NAMALWA (cell line): ENCODE measurements at places on chromosomes 3 and 15.
A peak's percentile ranks its signal among the peaks of the same experiment; 100 is the strongest.

DNA sequence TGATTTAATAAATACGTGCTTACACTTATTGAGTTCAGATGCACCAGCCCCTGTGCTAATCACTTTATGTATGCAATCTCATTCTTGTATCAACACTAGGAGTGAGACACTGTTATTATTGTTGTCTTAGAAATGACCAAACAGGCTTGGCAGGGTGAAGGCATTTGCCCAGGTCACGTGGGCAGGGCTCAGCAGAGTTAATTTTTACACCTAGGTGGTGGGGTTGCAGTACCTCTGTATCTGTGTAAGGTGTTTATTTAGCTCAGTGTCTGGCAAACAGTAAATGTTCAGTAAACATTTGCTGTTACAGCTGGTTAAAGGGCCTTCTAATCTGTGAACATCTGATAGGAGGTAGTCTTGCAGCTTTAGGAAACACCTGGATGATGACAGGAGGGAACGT, 200.0 kb downstream of the CACNA2D3 start:
- DNase-seq: no peak

GRCh38 chr3:32597656-32598055, 27.0 kb upstream of the DYNC1LI1 start:
- DNase-seq: no peak

GRCh38 chr3:151382671-151383070, 1.9 kb downstream of the P2RY12 start:
- DNase-seq: peak; percentile 46

GRCh38 chr3:195151866-195152541, 119.0 kb downstream of the XXYLT1 start:
- DNase-seq: no peak

DNA sequence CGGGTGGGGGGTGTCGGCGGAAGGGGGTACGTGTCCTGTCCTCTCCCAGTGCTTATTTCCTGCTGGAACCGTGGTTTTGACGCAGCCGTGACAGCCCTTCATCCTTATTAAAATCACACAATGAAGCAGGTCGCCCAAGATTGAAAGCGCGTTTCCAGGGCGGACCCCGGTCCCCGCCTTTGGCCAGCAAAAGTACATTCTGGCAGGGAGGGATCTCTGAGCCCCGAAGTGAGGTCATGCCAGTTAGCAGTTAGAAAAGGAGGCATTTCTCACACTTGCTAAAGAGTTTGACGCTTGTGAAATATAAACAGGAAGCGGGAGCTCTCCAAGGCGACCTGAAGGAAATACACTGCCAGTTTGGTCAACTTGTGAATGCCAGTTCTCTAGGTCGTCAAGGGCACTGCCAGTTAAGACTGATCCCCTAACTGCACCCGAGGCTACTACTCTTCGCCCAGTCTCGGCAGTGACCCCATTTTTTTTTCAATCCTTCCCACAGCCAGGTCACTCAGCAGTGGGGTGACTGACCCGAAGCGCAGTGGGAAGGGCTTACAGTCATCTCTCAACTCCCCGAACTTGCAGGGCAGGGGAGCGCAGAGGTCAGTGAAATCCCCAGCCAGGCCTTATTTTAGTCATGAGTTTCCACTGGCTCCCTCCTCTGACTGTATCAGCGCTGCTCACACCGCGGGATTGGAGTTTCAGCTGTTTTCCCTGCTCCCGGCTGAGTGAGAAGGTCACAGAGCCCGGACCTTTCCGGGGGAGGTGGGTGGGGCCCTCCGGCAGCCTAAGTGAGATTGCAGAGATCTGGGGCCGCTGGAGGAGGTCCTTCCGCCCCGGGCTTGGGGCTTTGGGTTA, 2.0 kb upstream of the BHLHE40 start:
- peak; percentile 65 for DNase-seq

GRCh38 chr15:89806210-89806558, 8.5 kb downstream of the ANPEP start:
- DNase-seq: no peak

DNA sequence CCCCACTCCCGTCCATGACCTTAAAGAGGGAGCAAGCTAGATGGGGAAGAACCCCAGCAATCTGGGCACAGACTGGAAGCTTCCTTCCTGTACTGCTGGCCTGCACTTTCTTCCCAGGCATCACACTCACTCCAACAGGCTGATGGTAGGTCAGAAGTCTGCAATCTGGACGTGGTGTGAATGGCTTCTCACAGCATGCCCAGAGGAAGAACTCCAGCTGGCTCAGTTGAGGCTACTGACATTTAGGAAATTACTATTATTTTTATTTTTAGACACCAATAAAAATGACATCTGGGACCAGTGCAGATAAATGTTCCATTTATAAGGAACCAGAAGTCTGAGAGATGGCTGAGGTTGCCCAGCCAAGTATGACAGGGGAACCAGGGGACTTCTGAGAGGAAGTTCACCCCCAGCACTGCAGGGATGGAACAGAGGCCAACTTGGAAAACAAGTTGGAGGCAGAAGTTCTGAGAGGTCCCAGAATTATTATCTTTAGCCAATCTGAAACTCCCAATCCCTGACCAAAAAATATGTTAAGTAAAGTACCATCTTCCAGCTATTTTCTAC, 163.8 kb upstream of the CTNNB1 start:
- no peak for DNase-seq

- DNase-seq: peak; percentile 75
Observed at GRCh38 chr3:27483117-27484014, 818 bp downstream of the SLC4A7 start.

- DNase-seq: no peak
Observed at GRCh38 chr3:17091910-17092582, 207.3 kb downstream of the PLCL2 start.

GRCh38 chr3:193552923-193553322, 1.8 kb downstream of the ATP13A4 start:
- no peak for DNase-seq

- no peak for DNase-seq
Observed at GRCh38 chr3:132445817-132446216, 28.5 kb downstream of the DNAJC13 start.

DNA sequence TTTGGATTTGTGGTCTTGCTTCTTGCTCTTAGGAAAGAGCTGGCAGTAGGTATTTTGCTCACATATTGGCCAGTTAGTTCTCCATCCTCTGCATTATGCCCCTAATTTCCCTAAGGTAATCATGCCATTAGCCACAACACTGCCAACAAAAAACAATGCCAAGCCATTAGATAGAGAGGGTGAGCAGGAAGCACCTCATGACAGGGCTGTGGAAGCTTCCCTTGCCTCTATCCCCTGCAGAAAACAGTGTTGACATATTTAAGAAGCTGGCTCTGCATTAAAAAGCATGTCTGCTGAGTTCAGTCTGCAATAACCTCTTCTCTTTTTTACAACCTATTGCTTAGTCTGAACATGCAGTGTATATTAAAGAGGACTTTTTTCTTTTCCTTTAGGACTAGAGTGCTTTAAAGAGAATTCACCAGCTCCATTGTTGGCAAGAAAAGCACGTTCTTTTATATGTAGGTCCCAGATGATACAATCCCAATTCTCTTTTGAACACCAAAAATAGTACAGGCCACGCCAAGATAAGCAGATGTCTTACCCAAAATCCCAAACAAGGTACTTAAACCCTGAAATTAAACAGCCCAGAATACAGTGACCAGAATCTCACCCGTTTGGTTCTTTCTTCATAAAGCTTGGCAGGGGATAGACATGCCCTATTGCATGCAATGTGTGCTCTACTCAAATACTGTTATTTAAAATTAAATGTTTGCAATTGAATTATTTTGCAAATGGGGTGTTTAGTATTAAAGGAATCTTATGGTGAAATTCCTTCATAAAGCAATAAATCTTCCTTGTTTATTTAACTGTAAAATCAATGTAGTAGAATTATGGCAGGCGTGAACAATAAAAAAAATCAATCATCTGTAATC, 93.7 kb upstream of the UBE3A start:
- DNase-seq: no peak

GRCh38 chr15:29021857-29022256, 136.1 kb downstream of the APBA2 start:
- DNase-seq: no peak

GRCh38 chr3:60053526-60054265, 1003.9 kb upstream of the CFAP20DC start:
- no peak for DNase-seq

- no peak for DNase-seq
Observed at GRCh38 chr3:148297013-148297412, 400.7 kb upstream of the AGTR1 start.

- DNase-seq: no peak
Observed at GRCh38 chr15:52006702-52007340, 12.2 kb upstream of the MAPK6 start.

DNA sequence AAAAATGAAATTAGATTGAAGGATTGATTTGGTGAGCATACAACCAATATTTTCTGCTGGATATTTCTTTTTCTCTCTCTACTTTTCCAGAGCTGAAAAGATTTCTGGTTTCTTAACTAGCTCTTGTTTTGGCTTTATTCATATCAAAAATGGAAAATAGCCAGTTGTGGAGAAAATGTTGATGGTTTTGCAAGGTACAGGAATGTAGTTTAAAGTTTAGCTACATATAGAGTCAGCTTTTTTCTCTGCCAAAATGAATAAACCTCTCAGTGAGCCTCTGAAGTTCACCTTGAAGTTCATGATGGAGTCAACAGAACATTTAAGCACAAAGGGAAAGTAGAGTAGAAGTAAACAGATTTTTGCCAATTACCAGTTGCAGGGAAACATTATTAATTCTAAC, 720.5 kb upstream of the ALCAM start:
- DNase-seq: no peak

GRCh38 chr3:182937293-182938051, 42.9 kb downstream of the DCUN1D1 start:
- DNase-seq: peak; percentile 68

DNA sequence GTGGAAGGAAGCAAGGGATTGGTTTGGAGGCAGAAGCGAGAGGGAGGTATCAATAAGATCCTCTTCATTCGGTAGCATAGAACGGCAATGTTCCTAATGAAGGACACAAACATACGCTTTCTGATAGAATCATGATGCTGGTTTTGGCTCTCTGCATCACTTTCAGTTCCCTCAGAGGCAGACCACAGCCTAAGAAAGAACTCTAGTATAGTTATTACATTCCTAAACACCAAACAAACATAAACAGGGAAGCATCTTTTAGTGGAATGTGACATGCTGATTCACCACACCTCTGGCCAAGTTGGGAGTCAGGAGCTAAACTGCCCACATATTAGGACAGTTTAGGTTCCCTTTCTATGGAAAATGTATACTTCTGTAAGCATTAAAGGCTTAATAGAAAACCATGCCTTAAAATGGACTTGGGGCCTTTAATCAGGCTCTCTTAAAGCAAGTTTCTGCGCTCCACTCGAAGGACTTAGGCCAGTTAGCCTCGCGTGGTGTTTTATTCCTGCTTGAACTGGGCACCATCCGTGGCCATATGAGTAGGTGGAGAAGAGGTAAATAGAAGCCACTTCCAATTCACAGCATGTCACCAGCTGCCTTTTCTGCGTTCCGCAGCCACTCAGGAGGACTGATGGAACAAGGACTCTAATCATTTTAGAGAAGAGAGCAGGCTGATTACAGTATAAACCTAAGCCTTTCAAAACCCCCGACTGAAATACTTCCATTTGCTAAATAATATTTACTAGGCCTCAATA, 53.7 kb downstream of the CD47 start:
- peak; percentile 6 for DNase-seq

- no peak for DNase-seq
Observed at GRCh38 chr15:41408234-41408641, 5.9 kb upstream of the NDUFAF1 start.

DNA sequence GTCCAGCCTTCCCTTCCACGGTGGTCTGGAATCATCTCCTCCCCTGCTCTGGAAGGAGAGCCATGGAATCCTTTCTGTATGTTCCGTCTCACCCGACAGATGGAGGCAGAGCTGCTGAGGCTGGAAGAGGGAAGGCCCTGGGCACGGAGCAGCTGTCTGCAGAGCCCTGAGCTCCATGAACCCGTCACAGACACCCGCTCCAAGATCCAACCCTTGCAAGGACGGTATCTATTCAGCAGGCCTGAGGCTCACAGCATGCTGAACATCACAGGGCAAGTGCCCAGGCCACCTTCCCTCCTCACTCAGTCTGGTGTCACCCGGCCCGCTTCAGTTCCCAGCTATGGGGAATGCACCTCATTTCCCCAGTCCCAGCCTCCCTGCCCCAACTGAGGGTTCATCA, 103.9 kb downstream of the LRIG1 start:
- no peak for DNase-seq

DNA sequence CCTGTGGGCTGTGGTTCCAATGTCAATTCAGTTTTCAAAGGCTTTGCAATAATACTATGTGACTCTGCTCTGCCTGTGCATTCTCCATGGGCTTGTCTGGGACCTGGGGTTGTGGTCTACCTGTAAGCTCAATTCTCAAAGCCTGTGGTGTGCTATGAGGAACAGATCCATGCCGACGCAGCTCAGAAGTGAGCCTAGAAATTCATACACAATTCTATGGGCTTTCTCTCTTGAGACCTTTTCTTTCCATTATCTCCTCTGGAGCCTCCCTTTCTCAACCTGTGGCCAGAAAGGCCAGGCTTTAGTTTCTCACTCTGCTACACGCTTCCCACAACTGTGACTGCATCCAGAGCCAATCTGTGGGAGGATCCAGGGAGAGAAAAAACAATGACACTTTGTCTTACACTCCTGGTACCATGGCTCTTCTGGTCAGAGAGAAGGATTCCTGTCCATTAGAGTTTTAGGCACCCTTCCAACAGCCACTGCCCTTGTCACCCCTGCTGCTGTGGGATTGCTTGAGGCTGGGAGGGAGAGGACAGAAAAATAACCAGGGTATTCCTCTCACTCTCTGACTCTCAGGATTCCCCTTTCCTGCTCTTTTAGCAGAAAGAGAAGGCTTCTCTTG, 34.1 kb upstream of the KLF13 start:
- DNase-seq: no peak

DNA sequence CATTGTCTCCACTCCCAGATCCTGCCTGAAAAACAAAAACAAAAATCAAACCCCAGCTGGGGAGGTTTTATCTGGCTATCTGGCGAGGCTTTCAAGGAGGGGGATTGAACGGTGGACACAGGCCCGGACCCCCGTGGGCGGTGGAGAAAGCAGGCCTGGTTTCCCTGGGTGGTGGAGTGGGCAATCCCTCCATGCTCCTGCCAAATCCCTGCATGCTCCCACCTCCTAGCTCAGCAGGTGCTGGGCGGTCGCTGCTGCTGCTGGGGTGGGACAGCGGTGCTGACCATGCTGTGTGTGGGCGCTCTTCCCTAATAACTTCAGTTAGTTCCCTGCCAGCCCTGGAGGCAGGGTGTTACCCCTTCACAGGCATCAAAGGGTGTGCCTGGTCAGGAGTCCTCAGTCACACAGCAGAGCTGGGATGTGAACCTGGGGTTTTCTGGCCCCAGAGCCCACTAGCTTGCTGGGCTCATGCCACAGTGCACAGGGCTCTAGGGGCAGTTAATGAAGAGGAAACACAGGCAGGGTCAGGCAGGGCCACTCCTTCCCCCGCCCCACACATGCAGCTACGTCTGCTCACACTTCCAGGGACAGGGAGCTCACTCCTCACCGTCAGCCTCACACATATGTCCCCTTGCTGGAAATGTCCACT, 15.9 kb upstream of the PLXND1 start:
- no peak for DNase-seq

DNA sequence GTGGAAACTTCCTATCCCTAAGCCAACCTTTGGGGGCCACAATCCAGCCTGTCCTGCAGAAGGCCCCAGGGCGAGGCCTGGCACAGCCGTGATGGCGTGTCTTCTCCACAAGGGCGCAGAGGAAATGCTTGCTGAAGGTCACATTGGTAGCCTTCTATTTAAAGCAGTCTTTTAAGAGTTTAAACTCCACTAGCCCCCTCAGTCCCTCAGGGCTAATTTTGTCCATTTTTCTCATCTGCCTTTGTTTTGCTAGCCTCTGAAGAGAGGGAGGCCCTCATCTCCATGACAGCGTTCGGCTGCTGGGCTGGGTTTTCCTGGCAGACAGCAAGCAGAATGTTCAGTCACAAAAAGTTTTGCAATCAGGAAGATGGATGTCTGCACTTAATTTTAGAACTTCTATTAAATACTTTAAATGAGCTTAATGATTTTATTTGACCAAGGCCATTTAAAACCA, 40.8 kb downstream of the RARB start:
- DNase-seq: peak; percentile 7
